Stimulated activated CD8-positive, alpha-beta memory T cell treated with anti-CD3 and anti-CD28 coated beads, Interleukin-15, amount 100 ng/mL, for 4 hours (primary cell): ENCODE measurements at places on chromosomes 7 and 10.

DNA sequence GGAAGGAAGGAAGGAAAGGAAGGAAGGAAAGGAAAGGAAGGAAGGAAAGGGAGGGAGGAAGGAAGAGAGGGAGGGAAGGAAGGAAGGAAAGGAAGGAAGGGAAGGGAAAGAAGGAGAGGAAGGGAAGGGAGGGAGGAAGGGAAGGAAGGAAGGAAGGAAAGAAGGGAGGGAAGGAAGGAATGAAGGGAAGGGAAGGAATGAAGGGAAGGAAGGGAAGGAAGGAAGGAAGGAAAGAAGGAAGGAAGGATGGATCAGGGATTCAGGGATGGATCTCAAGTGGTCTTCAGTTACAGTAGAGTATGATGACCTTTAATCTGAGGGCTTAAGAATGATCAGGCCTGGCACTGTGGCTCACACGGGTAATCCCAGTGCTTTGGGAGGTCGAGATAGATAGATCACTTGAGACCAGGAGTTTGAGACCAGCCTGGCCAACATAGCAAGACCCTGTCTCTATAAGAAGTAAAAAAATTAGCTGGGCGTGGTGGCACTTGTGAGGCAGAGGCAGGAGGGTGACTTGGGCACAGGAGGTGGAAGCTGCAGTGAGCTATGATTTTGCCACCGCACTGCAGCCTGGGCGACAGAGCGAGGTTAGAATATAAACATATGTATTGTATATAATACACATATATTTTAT lies 760 bp upstream of the FOXK1 start:
- no peak for DNase-seq

- DNase-seq = no peak
These were observed 5.3 kb upstream of the REPIN1 start for GRCh38 chr7:150363370-150363769.

DNA sequence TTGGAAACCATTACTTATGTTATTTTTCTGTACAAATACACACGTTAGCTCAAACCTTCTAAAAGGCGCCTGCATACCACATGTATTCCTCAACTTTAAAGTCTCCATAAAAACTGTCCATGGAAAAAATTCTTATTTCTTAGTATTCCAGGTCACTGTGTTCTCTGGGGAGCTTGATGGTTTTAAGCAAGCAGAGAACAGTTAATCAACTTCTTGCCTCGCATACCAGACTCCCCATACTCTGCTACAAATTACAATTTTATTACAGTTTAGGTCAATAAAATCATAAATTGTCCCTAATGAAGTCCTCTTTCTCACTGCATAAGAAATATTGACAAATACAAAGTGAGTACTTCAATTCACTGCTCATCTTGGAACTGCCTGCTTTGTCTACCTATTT lies 77.0 kb upstream of the GPR22 start:
- no peak for DNase-seq

DNA sequence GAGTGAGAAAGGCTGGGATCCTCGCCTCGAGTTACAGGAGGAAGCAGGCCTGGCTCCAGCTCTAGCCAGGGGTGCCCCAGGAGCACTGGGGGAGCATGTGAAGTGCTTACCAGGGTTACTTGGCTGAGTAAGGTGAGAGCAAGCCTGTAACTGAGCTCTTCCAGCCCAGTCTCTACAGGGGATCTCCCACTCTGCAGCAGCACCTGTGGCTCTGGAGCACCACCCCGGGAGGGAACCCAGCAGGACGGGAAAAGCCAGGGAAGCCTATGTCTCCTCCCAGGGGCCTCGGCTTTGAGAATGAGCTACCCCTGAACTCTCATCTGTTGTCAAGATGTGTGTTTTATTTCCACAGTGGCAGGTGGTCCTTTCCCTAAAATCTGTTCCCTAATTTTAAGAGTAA lies 10.6 kb downstream of the LRRC20 start:
- no peak for DNase-seq

- DNase-seq = no peak
These were observed 97.3 kb downstream of the BTRC start for GRCh38 chr10:101451261-101451660.

DNA sequence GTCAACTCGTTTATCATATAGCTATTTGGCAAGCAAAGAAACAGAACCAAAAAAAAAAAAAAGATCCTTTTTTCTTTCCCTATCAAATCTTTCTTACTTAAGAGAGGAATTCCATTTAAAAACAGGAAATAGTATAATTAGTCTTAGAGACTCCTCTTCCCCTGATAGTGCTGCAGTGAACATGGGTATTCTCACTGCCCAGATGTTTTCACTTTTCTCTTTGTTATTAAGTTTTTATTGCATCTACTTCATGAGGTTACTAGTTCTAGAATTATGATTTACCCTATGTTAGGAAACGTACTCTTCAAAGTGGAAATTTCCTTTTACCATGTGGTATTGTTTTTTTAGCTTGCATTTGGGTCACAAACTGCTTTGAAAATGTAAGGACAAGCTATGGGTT lies 8.5 kb downstream of the CASP2 start:
- DNase-seq = no peak

GRCh38 chr10:58017719-58018367 lies 249.9 kb downstream of the IPMK start:
- no peak for DNase-seq

- no peak for DNase-seq
These were observed 6.9 kb upstream of the ZNF503 start for GRCh38 chr10:75408509-75408875.

GRCh38 chr7:132379292-132379691 lies 197.0 kb downstream of the PLXNA4 start:
- DNase-seq = no peak

DNA sequence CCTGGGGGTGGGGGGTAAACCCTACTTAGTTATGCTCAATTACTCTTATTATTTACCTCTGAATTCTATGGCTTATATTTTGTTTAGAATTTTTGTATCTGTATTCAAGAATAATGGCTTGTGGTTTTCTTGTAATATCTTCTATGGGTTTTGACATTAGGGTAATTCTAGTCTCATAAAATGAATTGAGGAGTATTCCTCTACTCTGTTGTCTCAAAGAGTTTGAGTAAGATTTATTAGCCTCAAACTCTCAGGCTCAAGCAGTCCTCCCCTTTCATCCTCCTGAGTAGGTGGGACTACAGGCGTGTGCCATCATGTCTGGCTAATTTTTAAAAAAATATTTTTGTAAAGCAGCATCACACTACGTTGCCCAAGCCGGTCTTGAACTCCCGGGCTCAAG lies 19.6 kb upstream of the UCMA start:
- no peak for DNase-seq

DNA sequence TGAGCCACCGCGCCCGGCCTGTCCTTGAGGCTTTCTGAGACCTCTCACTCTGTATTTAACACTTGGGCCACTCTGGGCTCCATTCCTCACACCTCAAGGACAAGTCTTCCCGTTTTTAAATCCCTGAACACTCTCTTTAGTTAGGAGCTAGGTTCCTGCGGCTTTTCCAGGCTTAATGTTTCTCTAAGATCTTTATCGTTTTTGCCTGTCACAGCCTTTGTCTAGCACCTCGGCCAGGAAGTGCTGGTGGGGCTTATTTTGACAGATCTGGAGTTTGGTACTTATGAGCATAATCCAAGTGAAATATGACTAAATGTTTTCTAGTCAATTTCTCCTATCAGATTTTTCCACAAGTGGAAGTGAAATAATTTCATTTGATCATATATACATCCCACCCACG lies 186.6 kb downstream of the DPY19L1 start:
- no peak for DNase-seq

- no peak for DNase-seq
These were observed 24.1 kb upstream of the FAM180A start for GRCh38 chr7:135772639-135773222.

DNA sequence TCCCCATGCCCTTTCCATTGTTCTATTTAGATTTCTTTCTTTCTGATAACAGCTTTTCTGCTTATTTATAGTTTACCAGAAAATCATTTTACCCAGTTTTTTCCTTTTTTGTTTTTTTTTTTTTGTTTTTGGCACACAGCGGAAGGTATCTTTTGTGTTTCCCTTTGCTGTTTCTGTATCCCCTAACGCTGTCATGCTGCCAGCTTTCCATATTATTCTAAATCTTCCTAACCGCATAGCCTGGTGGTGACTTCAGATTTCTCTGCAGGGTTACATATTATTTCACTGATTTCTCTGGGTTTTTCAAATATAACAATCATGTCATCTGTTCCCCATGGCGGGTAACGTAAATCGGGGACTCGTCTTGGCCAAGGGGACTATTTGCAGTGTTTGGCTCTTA lies 4.0 kb upstream of the SLC29A4 start:
- DNase-seq = no peak

GRCh38 chr7:762885-763284 lies 35.8 kb upstream of the PRKAR1B start:
- DNase-seq = no peak

DNA sequence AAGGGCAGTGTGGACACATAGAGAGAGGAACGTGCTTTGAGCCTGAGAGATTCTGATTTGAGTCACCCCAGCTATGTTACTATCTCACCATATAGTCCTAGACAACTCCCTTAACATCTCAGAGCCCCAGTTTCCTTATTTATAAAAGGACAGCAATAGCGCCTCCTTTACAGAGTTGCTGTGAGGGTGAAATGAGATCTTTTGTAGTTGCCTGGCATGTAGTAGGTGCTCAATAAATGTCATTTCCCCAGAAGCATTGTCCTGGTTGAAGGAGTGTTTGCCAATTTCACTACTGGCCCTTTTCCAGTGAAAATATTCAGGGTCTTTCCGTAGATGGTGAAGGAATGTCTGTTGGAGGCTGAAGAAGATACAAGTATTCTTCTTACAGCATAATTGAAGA lies 51.3 kb upstream of the FAM180A start:
- no peak for DNase-seq

DNA sequence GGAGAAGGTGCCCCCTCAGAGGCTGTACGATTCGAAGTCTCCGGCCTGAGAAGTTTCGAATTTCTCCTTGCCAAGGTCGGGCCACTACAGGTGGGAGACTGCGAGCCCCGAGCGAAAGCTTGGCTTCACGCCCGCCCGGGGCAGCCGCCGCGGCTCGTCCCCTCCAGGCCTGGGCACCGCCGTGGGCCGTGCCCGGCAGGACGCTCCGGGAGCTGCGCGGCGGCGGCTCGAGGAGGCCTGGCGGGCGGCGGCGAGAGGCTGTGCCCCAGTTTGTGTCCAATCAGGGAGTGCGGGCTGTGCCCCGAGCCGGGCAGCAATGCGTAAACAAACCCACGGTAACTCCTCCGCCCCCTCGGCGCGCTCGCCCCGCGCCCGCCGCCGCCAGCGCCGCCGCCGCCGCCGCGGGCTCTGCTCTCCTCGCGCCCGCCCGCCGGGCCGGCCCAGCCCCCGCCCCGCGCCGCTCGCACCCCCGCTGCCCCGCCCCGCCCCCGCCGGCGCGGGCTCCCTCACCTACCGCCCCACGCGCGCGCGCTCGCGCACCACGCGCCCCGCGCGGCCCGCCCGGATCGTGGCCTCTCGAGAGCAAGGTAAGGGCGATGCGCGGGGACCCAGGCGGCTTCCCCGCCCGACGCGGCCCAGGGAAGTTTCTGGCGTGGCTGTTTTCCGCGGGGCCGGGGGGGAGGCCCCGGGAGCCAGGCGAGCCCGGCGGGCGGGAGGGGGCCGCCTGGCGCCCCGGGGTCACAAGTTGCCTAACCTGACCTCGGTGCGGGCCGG lies 57.8 kb upstream of the PCGF5 start:
- DNase-seq = peak; percentile 44

- no peak for DNase-seq
These were observed 557 bp upstream of the TAX1BP1 start for GRCh38 chr7:27739301-27739908.

GRCh38 chr7:93148144-93148543 lies at the start of gene SAMD9L:
Gene SAMD9L (minus strand): TSS chr7:93148385. CDS start chr7:93135971, 12,414 bp downstream.
- no peak for DNase-seq

- DNase-seq = no peak
These were observed 216.5 kb downstream of the TMEM178B start for GRCh38 chr7:141290365-141290764.

- no peak for DNase-seq
These were observed 14.2 kb downstream of the MYL10 start for GRCh38 chr7:101614939-101615302.

- no peak for DNase-seq
These were observed 50.9 kb downstream of the CALML3 start for GRCh38 chr10:5575482-5576153.

DNA sequence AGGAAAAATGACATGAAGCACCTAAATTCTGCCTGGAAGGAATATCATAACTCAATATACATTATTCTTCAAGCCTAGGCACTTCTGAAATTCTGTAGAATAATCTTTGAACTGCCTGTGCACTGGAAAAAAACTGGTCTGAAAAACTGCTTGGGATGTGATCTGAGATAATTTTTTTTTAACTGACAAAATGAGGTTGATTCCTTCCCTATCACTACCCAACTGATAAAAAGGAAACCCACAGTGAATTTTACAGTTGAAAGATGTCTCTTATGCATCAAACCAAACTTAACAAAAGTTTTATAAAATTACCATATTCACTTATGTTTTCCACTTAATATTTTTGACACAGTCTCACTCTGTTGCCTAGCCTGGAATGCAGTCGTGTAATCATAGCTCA lies 67.2 kb upstream of the FAM133B start:
- DNase-seq = no peak

DNA sequence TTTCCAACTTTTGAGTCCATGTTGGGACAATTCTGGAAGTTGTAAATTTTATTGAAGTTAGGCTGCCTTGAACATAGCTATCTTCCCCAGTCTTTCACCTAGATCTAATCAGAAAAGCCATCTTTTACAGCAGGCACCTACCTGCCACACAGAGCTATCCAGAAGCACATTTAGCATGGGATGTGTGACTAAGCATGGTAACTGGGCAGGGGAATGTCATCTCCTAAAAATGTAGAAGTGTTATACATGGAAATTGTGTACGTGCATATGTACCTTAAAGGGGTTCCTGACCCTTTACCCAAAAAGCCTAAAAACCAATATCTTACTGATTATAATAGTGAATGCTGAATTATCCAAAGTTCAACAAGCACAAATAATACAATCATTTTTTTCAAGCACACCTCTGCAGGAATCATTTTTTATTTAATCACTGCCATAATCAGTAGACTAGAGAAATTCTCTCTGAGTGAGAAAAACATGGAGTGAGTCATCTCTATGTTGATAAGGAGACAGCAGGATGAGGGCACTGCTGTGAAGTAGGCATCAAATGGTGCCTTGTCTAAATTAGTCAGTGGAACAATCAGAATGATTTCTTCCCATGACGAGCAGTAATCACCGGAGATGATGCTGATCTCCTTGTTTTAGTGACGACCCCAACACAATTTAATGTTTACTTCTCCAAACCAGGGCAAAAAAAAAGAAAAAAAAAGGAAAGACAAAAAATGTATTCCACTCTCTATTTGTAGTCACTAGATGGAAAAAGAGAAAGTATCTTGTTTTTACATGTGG lies 75.9 kb downstream of the SORBS1 start:
- DNase-seq = no peak

DNA sequence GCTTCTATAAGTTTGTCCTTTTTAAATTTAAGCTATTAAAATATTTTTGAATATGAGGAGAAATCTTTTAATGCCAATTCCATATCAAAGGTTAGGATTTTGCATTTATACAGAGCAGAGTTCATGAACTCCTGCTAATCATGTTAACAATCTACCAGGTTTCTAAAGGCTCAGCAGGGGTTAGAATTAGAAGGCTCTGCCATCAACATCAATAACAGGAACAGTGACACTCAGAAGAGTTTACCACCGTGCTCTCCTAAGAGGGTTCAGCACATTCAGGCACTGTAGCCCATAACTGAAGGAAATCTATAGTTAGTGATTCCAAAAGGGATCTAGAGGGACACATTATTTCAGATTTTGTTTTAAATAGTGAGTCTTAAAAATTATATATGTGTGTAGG lies 100.1 kb downstream of the HOXA1 start:
- DNase-seq = no peak
